Activated T-helper 1 cell treated with anti-CD3 and anti-CD28 coated beads, Interleukin-12 subunit alpha, Interleukin-12 subunit beta, Interleukin-2, Interleukin-4 antibody, amounts not matched to agents 30 ng/mL and 10 ng/mL and 1 ng/mL, durations not matched to agents 14 hours and 24 hours and 36 hours (primary cell): ENCODE measurements at places on chromosomes 16 and 17. TPM values are rescaled to one million over a fixed set of nuclear protein-coding genes. Genes with fewer than 3 reads are reported as not detected.

- H3K4me1 ChIP-seq = no peaks in the 10 kb centered on the region
- H3K27ac ChIP-seq = no peak overlapping the region
- peaks cover 3% of the 10 kb centered on the region for H3K27me3 ChIP-seq
- no peak overlapping the region for H3K4me3 ChIP-seq
- no peak for DNase-seq
These were observed 57.3 kb downstream of the MAF start for GRCh38 chr16:79543219-79543618.

DNA sequence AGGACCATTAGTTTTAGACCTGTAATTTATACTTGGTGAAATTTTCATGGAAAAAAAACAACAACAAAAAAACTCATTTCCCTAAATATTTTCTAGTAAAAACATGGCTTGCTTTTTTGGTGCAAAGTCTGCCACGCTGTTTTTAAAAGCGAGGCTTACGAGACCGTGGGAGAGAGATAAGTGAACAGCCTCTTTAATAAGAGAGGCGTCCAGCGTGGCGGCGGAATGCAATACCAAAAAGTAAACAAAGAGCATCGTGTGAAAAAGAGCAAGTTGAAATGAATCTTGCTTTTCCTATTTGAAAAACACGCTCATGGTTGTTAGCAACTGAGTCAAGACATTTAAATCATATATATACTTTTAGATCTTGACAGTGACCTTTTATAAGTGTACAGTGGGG lies 10.5 kb upstream of the MSI2 start:
- H3K4me3 ChIP-seq = no peak overlapping the region
- DNase-seq = no peak
- H3K27ac ChIP-seq = no peak overlapping the region
- peaks cover 12% of the 10 kb centered on the region for H3K4me1 ChIP-seq
- H3K36me3 ChIP-seq = peaks cover 3% of the 10 kb centered on the region
- H3K27me3 ChIP-seq = peaks cover 15% of the 10 kb centered on the region

DNA sequence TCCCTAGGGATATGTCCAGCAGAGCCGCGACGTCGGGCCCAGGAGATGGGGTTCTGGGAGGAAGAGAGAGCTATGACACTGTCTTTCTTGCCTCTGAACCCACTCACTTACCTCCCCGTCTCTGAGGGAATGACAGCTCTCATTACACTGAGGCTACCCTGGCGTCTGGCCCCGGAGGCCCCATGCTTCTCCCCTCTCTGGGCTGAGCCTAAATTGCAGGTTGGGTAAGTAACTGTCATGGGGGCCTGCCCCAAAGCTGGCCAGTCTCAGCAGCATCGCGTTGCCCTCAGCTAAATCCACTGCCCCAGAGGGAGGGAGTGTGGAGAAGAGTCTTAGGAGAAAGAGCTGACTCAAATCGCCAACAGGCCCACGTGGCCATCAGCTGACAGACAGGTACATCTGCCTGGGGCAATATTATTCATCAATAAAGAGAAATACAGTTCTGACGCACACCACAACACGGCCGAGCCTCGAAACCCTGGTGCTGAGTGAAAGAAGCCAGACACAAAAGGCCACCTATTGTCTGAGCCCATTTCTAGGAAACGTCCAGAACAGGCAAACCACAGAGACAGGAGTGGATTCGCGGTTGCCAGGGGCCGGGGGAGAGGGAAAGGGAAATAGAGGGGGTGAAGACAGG lies 156.4 kb downstream of the C16orf95 start:
- H3K27me3 ChIP-seq = peaks cover 3% of the 10 kb centered on the region
- H3K27ac ChIP-seq = no peak overlapping the region
- no peak for DNase-seq
- H3K4me1 ChIP-seq = no peaks in the 10 kb centered on the region

GRCh38 chr17:74211141-74211911 lies 2.0 kb upstream of the TTYH2 start:
- peaks cover 56% of the 10 kb centered on the region for H3K4me1 ChIP-seq
- no peak for DNase-seq
- H3K27ac ChIP-seq = no peak overlapping the region
- H3K27me3 ChIP-seq = peaks cover 4% of the 10 kb centered on the region

DNA sequence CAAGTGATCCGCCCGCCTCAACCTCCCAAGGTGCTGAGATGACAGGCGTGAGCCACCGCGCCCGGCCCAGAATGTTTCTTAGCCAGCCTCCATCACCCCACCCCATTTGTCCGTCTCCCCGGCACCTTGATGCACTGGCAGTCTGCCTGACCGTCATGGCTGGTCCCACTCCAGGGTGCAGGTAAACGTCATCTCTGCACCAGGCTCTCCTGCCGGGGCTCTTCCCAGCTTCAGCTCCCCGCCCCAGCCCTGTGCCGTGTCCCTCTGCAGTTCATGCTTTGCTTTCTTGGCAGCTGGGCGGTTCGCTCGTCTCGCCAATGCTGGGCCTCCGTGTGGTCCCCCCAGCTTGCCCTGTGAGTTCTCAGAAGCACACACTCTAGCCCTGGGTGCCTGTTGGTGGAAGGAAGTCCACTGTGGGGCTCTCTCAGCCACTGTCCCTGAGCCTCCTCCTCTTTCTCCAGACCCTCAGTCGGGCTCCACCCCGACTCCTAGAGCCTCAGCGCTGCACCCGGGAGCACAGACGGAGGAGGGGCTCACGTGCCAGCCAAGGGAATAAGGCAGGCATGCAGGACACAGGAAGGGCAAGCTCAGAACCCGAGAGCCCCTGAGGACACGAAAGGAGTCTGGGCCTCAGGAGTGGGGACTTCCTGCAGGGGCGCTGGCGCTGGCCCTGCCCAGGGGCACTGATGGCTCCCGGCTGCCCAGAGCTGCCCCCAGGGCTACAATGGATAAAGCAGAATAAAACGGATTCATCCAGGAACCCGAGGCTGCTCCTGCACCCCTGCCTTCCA lies 12.0 kb downstream of the HS3ST6 start:
- H3K27ac ChIP-seq = no peak overlapping the region
- no peaks in the 10 kb centered on the region for H3K4me1 ChIP-seq
- H3K27me3 ChIP-seq = peaks cover 4% of the 10 kb centered on the region
- no peaks in the 10 kb centered on the region for H3K36me3 ChIP-seq

The CA7 gene
- total RNA-seq = 0.13 and 0.39 TPM in 2 replicates

The WFDC1 gene
- total RNA-seq = not detected in 2 replicates
